ENCODE measurements at places on chromosomes 2 and 18.

DNA sequence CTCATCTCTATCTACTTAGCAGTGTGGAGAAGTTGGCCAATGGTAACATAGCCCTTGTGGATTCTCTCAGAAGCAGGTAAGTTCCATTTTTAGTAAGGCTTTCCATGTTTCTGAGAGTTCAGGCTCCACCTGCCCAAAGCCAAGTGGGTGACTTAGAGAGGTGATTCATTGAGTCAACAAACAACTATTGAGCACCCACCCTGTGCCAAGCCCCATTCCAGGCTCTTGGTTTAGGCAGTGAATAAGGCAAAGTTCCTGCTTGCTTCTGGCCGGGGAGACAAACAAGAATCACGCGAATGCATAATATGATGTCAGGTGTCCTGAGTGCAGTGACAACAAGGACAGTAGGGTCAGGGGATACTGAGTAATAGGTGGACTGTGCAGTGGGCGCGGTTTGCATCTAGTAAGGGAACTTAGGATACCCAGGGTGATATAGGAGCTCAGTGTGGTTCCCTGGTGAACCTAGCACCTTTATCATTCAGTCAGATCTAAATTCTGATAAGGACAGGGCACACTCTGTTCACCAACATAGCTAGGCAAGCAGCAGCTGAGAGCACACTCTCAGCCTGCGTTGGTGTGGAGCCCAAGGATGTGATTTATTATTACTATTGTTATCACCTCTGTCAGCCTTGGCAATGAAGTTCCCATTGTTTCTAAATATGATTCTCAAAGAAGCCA is 31.7 kb upstream of the KCTD1 start:
- no peak for DNase-seq

GRCh38 chr2:167703441-167703840 is 544.0 kb downstream of the STK39 start:
- DNase-seq = no peak

DNA sequence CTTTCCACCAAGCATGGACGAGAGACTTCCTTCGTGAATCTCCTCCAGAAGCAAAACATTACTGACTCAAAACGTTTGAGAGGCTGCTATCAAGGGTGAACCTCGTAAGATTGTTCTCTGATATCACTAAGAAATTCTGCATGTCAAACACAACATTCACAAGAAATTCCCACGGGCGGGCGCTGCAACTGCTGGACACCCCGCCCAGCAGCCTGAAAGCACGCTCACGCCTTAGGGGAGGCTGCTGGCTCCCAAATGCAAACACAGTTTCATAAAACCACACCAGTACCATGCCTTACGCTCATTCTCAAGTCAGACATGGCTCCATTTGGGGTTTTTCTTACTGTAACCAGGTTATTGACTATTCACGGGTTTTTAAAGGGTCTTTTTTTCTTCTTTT is 39.0 kb downstream of the MBP start:
- DNase-seq = no peak

- no peak for DNase-seq
Observed at GRCh38 chr2:3532941-3533340, 13.6 kb upstream of the ADI1 start.

GRCh38 chr2:209236377-209236776 is 187.5 kb upstream of the MAP2 start:
- no peak for DNase-seq

DNA sequence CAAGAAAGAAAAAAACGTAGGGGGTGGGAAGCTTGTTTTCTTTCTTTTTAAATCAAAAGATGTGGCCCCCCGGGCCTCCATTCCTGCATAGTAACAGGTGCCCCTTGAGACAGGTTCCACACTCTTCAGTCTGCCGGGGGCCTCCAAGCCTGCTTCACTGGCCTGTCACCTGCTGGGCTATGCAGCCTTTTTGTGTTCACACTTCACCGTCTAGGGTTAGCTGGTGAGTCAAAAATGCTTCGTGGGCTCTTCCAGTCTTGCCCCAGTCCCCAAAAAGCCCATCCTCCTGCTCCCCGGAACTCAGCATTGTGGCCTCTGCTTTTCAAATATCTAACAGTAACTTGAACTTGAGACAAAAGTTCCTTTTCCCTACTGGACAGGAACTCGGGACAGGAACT is 67.9 kb downstream of the POLR1A start:
- DNase-seq = peak; percentile 53

DNA sequence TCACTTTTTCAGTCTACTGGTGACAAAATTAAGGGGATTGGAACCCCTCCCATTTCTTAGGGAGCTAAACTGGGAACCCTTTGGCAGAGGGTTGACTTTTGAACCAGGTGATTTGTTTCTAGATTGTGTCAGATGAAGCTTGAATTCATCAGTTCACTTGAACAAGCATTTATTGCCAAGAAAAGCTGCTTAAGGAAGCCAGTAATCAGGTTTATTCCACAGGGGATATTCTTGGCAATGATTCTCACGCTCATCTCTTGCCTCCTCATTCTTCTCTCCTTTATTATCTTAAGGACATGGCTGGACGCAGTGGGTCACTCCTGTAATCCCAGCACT is 101.0 kb downstream of the ALPK2 start:
- DNase-seq = no peak

- no peak for DNase-seq
Observed at GRCh38 chr2:88131201-88131998, 3.5 kb upstream of the FABP1 start.

DNA sequence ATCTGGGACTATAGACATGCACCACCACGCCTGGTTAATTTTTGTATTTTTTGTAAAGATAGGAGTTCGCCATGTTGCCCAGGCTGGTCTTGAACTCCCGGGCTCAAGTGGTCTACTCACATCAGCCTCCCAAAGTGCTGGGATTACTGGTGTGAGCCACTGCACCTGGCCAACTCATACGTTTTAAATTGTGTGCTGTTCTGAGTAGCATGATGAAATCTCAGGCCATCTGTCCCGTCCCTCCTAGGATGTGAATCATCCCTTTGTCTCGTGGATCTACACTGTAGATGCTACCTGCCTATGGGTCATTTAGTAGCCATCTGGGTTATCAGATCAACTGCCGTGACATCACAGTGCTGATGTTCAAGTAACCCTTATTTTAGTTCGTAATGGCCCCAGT is 38.5 kb upstream of the RMP24 start:
- no peak for DNase-seq

- no peak for DNase-seq
Observed at GRCh38 chr2:171836146-171836910, 57.7 kb downstream of the SLC25A12 start.

- DNase-seq = no peak
Observed at GRCh38 chr2:127157651-127158485, 50.9 kb upstream of the BIN1 start.

DNA sequence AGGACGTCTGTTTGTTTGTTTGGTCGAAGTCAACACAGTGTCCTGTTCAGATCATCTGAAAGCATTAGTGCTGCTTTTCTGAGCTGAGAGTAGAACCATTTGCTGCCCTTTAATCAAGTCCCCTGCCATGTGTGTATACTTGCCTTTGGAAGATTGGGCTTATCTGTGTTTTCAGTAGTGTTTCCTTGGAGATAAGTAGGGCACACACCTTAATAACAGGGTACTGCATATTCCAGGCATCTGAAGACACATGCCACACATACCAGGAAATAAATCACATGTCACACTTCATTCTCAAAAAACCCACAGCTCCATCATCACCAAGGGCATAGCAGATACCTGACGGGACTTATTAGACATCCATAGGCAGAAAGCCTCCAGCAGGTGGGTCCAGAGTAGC is 157.4 kb downstream of the SOX11 start:
- DNase-seq = no peak

GRCh38 chr2:232653441-232653840 is 20.0 kb downstream of the EFHD1 start:
- DNase-seq = no peak

DNA sequence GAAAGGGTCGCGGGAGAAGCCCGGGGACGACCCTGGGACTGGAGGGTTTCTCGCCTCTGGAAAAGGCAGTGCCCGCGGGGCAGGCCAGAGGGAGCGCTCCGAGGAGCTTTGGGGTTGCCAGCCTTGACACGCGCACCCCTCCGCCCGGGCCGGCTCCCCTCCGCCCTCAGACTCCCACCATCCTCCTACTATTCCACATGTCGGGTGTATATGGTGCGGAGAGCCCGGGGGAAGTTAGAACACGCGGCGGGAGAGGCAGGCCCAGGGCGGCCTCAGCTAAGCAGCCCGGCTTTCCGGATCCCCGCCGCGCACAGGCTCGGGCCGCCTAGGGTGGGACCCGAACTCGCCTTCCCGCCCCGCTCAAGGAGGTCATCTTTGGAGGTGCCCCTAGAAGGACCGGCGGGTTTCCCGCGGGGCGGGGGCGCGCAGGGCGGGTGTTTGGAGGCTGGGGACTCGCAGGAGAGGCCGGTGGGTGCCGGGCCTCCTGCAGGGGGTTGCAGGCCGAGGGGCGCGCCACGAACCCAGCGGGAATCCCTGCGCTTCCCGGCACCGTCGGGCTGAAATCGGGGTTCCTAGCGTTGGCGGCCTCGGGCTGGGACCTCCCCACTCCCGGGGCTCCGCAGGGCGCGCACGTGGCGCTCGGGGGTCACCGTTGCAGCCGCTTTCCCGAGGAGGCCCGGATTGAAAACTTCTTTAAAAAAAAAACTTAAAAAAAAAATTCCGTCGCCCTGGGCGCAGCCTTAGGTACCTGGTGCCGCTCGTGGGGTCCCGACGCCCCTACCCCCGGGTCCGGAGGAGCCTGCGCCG is 3.7 kb downstream of the NFATC1 start:
- peak; percentile 47 for DNase-seq

DNA sequence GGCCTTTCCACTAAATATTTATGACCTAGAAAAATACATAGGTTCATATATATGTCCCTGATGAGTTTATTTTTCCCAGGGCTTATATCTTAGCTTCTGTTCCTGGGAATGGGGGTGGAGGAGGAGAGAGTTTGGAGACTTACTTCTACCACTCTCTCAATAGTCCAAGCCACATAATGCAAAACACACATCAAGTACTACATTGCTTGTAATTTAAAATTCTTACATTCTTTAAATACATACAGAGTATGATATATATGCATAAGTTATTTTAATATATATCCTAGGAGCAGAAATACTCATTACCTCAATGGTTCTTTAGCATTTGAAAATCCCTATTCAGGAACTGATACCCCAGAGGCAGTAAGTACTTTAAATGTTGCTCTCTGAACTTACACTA is 73.2 kb upstream of the MYL1 start:
- DNase-seq = no peak

- DNase-seq = no peak
Observed at GRCh38 chr2:195548198-195548940, 108.7 kb upstream of the SLC39A10 start.

DNA sequence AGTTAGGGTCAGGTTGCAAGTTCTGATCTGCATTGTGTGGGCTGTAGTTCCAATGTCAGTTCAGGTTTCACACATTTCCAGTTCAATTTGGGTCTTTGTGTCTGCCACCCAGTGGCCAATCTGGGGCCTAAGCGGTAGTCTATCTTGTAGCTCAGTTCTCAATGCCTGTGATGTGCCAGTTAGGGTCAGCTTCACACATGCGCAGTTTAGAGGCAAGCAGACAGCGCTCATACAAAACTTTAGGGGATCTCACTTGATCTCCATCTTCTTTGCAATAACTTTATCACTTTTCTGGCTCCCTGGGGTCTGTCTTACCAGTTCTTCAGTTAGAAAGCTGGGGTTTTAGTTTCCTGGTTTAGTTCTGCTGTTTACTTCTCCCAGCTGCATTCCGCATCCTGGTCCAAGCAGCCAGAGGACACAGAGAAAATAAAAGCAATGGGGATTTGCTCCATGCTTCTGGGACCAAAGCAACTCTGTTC is 11.0 kb upstream of the ZNF24 start:
- peak; percentile 52 for DNase-seq

DNA sequence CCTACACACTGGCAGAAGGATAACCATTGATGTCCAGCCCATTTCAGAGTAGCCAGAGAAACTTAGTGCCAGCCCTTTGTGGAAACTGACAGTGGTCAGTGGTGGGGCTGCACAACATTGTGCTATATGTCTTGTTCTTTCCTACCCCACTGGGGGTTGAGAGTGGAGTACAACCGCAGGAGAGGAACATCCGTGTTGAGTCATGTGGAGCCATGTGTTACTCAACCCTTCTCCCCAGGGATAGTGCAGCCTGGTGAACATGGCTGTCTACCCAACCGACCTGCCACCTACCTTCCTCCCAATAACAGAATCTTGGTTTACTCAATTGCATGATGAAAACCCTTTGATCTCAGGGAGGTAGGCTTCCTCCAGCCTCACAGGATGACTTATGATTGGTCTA is 65.3 kb upstream of the MAPK4 start:
- no peak for DNase-seq

- DNase-seq = no peak
Observed at GRCh38 chr2:190094316-190094871, 31.9 kb upstream of the MSTN start.

DNA sequence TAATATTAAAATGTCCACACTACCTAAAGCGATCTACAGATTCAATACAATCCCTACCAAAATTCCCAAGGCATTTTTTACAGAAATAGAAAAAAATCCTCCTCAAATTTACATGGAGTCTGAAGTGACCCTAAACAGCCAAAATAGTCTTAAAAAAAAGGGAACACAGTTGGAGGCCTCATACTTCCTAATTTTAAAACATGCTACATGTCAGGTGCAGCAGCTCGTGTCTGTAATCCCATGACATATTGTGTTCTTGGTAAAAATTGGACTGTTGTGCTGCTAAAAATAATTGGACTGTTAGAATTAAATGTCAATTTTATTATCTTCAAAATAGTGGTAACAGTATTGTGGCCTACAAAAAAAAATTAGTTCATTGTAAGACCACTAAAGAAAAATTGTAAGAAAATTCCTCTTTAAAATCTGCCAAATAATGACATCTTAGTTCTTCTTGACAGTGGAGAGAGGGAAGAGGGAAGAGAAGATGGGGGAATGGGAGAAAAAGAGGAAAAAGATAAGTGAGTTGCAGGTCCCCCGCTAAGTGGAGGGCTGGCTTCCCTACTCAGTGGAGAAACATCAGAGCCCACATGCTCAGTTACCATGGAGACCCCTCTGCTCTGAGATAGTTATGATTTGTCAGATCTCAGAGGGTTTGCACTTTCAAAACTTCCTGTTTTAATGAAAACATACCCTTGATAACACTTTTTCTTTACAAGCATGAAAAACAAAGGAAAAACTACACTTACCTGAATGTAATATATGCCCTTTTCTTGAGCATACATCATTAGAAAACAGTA is 46.5 kb downstream of the UNC50 start:
- DNase-seq = no peak
